Stimulated activated CD4-positive, alpha-beta T cell treated with anti-CD3 and anti-CD28 coated beads, Interleukin-1b, Interleukin-23, amount 100 ng/mL, for 1 hour (primary cell): ENCODE measurements at places on chromosomes 1 and 21.

DNA sequence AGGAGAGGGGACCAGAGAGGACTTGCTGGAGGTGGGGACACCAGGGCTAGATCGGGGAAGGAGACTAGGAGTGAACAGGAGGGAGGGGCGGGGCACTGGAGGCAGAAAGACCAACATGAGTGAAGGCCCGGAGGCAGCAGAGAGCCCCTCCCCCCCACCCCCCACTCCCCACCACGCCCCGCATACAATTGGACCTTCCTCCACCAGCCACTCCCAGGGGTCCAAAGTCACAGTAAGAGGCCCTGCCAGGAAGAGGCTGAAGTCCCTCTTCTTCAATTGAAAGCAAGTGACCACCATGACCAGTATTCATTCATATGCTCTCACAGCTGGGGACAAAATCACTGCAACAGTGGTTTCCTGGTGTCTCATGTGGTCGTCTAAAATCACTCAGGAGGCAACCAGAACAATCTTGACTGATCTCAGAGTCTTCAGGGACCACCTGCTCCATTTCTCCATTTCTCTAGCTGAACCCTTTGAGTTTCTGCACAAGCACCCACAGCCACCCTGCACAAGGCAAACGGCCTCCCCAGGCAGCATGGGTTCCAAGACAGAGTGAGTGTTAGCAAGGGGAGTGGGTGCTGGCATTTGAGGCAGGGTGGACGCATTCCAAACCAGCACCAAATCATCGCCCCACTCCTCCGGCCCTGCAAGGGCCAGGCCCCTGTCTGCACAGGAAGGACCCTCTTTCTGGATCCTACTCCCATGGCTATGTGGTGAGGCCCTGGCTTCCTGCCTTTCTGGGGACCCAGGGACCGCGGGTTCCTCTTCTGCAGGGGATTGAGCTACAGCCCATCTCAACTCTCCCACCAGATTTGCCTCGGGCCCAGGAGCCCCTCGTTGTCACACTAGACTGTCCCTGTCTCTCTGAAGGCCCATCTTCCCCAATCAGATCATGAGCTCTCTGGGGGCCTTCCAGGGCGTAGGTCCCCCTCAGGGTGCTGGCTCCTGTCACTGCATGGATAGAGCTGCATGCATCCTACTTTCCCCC lies 17.0 kb downstream of the LAPTM5 start:
- DNase-seq = no peak

- DNase-seq = no peak
These were observed 51.7 kb downstream of the PRKCZ start for GRCh38 chr1:2101946-2102345.

DNA sequence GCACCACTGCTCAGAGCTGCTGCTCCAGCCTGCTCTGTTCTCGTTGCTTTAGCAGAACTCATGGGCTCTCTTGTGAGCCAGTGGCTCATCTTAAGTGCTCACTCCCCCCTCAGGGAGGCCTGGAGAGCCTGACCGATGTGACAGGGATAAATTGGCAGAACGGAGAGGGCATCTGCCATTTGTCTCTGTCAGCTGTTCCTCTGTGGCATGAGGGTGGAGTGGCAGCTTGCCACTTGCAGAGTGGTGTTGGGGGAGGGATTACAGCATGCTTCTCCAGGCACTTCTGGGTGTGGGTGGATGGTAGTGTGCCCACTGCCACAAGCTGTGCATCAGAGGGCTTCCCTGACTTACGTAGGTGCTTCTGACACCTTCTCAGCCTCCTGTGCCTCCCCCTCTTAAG lies 229.5 kb downstream of the PAPPA2 start:
- DNase-seq = no peak

DNA sequence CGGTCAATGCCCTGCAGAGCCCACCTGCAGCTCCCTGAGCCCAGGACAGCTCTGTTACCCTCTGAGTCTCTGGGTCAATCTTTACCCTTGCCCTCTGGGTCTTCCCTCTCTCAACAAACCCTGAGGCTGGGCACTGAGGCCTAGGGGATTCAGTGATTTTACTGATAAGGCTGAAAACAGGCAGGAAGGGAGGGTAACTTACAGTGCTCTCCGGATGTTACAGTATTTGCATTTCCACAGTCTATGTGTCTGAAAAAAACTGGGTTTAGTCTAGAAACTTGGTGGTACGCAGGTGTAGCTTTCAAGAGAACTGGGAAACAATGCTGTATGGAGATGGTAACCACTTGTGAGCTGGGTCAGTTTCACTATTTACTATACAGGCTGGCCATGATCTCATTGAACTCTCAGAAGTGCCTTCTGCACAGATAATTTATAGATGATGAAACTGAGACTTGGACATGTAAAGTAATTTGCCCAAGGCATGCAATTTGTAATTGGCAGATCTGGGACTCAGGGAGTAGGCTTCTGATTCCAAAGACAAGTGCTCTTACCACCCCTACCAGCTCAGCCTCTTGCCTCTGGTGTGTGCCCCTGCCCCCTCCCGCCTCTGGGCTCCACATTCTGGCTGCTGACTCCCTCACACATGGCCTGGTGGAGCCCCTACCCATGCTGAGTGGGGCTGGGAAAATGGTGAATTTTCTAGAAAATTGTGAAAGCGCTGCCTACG lies 48.8 kb downstream of the TENT5C start:
- DNase-seq = no peak

- DNase-seq = no peak
These were observed 2.0 kb upstream of the TNFSF18 start for GRCh38 chr1:173052681-173053196.

DNA sequence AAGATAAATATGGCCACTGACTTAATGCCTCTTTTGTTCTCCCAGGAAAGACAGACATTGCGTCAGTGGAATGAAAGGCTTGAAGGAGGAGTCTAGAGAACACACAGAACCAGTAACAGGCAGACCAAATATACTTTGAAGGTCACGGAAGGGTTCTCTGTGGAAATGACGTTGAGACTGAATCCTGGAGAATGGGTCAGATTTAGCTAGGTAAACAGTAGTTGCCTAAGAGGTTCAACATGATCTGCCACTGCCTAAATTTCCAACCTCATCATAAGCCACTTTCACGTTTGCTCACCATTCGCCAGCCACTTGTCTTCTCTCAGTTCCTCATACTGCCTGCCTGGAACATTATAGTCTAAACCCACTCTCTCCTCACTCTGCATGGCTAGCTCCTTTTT lies 20.5 kb downstream of the PLA2G4A start:
- DNase-seq = no peak
